CD4-positive, alpha-beta T cell treated with Interleukin-2 at 100 ng/mL for 4 hours (primary cell): ENCODE measurements at places on chromosomes 7 and 10.

DNA sequence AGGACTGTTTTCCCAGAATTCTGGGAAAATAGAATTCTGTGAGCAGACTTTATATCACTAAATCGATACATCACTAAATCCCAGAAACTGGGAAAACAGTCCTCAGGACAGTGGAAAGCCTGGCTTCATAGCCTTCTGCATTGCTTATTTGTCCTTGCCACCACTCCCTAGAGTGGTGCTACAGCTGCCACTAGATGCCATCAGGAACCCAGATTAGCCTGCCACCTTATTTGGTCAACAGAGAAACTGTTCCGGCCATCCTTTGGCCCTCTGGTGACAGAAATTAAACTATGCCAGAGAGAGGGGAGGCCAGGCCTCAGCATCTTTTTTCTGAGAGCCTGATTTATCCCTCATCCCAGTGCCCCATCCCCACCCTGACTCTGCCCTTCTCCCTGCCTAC, 19.6 kb upstream of the NFKB2 start:
- DNase-seq, result no peak

DNA sequence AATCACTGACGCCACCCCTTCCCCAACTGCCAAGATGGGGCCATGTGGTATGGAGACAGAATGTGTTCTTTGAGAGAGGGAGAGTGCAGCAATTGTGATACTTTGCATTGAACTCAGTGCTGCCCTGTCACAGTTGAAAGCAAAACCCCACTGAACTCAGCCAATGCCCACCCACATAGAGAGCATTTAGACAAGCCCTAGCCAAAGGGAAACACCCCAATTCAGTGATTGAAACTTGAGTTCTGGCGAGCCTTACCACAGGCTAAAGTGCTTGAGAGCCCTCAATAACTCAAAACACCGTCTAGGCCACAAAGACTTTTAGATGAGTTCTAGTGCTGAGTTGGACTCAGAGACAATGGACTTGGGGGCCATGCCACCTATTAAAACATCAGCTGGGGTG, 751.9 kb upstream of the POT1 start:
- no peak for DNase-seq

DNA sequence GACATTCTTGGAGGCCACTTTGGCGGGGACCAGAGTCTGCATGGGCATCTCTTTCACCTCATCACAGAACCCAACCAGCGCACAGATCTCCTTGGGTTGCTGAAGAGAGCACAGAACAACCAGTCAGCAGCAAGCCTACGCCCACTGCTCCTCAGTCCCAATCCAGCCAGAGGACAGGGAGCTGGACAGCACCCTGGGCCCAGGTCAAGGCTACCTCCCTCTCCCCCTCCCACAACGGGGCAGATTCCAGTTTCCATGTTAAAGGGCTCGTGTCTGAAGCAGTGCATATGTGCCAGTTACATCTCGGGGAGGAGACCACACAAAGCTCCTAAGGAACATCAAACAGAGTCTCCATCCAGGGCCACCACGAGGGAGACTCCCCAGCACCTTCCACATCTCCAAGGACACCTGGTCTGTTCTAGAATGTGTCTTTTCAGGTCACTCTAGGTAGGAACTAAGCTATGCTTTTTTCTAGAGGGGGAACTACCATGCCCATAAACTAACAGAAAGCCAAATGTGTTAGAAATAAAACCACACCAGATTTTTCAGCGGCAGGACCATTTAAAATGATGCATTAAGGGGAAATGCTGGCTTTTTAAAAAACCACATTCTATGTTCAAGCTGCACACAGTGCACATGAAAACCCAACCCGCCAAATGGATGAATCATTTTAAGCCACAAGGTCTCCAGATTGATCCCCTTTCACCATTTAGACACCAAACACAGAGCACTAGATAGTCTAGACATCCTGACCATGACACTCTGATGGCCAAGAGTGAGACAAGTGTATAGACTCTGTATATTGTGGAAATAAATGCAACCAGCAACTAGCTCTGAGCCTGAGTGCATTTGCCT, 28.9 kb downstream of the PSAP start:
- peak; percentile 35 for DNase-seq

GRCh38 chr10:113681533-113682470, 2.1 kb downstream of the CASP7 start:
- peak; percentile 32 for DNase-seq

DNA sequence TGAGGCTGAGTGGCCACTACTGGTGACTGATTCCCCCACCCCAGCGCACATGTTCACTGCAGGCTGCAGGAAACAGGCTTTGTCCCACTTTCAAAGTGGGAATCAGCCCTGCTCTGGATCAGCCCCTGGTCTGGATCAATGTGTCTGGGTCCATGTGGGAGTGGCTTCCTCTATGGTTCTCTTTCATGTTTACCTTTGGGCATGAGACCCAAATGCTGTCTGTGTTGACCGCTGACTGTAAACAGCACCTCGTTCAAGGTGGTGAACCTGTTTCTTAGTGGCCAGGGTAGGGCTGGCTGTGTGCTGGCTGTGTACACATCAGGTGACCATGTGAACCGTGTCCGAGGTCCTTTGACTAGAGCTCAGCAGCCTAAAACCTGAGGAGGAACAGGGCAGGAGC, 121.8 kb downstream of the CAMK1D start:
- no peak for DNase-seq

- DNase-seq, result no peak
These were observed 23.0 kb upstream of the LRGUK start for GRCh38 chr7:134104166-134104565.

GRCh38 chr7:15920953-15921352, 234.5 kb upstream of the MEOX2 start:
- DNase-seq, result no peak

DNA sequence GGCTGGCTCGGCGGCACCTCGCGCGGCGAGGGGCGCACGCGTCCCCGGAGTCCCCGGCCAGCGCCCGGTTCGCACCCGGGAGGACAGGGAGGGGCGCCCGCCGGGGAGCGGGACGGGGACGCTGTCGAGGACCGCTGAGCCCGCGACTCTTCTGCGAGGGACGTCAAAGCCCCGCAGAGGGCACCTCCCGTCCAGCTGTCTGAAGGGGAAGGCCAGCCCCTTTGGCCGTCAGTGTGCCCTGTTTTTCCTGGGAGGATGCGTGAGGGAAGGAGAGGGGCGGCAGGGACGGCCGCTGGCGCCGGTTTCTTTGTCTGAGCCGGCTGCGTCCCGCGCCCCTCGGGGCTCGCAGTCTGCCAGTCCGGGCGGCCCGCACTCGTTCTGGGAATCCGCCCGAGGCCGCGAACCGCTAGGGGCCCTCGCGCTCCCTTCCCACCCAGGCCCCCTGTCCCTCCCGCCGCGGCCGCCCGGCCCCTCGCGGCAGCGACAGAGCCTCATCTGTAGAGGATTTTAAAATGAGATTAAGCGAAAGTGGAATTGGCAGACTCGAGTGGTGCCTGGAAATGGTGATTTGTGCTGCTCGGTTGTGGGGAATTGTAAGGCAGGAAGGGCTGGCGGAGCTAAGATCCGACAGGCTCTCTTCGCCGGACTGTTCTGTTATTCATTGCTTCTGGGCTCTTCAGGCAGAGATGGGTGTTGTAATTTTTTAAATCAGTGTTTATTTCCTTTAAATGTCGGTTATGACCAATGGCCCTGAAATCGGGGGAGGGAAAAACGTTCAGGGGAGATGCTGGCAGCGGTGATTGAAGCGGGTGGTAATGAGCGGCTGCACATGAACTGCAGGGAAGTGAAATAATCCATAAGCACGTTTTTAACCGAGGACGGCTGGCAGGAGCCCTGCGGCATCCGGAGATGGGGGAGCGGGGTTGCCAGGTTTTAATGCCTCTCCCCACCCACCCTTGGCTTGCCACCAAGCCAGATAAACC, 618 bp upstream of the RELN start:
- no peak for DNase-seq

- DNase-seq, result no peak
These were observed 253.0 kb upstream of the COBL start for GRCh38 chr7:51569581-51569980.

DNA sequence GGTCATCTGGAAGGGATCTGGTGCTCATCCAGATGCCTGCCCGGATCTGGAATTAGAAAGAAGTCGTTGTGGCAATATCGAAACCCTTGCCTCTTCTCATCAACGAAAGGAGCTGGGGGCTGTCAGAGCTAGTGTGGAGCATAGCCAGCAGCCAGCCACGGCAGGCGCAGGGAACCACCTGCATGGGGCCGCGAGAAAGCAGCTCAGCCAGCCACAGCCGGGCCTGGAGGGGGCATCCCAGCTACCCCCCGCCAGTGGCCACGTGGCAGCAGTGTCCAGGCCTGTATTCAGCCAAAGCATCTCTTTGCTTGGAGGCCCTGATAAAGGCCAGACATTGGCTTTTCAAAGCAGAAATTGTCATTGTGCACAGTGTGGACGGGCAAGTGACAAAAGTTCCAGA, 19.1 kb downstream of the GPR26 start:
- DNase-seq, result no peak

DNA sequence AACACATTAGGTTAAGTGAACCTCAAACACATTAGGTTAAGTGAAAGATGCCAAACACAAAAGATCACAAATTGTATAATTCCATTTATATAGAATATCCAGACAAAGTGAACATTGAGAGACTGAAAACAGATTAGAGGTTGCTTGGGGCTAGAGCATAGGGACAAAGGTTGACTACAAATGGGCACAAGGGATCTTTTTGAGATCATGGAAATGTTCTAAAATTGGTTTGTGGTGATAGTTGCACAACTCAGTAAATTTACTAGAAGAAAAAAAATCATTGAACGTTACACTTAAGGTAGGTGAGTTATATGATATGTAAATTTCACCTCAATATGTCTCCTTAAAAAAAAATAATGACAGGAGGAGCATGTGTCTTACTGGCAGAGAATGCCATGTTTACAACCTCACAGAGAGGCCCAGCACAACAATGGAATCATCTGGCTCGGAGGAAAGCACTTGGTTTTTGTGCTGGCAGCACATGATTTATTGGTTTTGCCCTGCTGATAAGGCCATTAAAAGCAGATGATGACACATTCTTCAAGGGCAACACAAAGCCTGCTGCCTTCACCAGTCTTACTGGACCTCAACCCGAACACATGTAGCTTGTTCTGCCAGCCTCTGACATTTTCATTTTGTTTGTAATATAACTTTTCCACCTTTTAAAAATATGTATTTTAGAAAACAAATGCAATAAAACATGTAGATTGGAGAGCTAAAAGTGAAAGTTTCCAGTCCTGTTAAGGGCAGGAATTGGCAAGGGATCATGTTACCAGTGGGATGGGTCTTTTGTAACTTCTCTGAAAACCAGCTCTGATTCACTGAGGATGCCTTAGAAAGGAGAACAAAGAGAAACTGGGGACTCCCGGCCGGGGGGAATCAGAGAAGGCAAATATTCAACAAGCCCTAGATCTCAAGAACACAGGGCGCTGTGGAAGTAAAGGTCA, 11.9 kb upstream of the LMOD2 start:
- DNase-seq, result no peak

DNA sequence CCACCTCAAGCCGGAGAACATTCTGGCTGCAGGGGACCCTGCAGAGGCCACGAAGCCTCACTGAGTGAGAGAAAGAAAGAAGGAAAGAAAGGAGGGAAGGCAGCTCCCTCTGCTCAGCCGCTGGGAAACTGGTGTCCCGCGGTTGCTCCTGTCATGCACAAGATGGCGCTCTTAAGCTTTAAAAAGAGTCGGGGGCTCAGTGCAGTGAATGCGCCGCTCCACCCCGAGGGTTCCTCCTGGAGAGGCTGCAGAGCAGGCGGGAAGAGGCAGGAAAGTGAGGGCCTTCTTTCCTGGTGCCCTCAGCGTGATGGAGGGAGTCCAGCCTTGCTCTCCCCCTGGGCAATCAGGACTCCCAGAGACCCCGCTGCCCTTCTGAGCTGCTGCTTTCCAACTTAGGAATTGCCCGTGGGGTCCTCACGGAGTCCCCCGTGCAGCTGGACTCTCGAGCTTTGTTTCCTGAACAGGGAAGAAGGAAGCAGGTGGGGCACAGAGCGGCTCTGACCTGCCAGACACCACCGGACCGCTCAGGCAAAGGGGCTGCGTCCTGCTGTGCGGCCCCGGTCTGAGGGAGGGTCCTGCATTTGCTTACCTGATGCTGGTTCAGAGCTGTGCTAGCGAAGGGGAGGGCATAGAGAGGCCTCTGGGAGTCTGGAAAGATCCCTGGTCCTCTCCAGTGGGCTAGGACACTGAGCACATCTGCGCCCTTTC, 141.9 kb upstream of the MKI67 start:
- DNase-seq, result no peak

GRCh38 chr7:87445897-87446296, 29.6 kb downstream of the ABCB4 start:
- no peak for DNase-seq

DNA sequence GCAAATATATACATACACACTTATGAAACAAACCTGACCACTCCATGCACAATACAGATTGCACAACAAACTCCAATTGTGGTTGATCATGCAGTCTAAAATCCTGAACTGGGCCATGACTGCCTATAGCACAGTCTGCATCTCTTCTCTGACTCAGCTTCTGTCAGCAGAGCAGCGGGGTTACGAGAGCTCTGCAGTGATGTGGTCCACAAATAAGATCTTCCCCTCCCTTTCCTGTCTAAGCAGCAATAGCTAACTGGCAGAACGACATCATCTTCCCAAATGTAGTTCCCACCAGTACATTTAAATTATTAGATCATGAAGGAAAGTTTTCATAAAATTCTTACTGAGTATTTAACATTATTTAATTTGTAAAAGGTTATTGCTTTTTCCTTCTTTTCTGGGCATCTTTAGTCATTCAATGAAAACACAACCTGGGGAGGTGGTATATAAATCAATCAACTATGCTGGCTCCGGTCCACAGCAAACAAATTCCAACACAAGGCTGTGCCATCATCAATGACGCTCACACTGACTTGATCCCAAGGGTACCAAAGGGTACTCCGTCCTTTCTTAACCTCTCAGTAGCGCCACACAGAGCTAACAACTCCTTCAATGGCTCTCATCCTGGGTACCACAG, 17.1 kb downstream of the ARHGAP21 start:
- DNase-seq, result peak; percentile 30

- no peak for DNase-seq
These were observed 161.1 kb downstream of the PRKAG2 start for GRCh38 chr7:151715666-151716315.

- DNase-seq, result peak; percentile 86
These were observed at the start of gene YWHAG for GRCh38 chr7:76358481-76359110. TSS of gene YWHAG (minus strand) at chr7:76358991. CDS start at chr7:76358808, 183 bp downstream.

- no peak for DNase-seq
These were observed 83.6 kb upstream of the TMEM72 start for GRCh38 chr10:44827431-44828006.

- peak; percentile 22 for DNase-seq
These were observed 29.5 kb upstream of the ANKRD2 start for GRCh38 chr10:97543025-97543546.
